ENCODE measurements at places on chromosomes 2 and 18.

DNA sequence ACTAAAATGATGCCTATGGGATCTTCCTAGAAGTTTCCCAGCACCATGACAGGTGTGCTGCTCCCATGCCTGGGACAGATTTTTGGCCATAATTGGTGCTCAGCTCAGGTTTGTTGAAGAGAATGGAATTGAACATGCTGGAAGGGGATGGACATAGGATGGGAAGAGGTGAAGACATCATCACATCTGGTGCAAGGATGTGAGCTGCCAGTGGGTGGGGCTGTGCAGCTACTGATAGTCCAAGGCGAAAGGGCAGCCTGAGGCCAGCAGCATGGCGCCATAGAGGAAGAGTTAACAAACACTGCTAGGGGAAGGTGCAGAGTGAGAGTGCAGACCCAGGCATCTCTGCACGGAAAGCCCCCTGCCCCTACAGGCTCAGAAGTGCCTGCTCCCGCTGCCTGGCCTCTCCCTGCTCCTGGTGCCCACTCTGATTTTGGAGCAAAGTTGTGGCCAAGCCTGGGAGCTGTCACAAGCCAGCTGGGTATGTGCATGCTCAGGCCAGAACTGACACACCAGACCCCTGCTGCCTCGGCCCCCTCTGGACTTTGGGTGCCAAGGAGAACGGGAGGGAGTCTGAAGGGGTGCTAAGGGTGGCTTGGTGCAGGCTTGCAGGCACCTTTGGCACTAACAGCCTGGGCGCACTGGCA, 178.6 kb downstream of the ZBTB7C start:
- DNase-seq: peak; percentile 76

DNA sequence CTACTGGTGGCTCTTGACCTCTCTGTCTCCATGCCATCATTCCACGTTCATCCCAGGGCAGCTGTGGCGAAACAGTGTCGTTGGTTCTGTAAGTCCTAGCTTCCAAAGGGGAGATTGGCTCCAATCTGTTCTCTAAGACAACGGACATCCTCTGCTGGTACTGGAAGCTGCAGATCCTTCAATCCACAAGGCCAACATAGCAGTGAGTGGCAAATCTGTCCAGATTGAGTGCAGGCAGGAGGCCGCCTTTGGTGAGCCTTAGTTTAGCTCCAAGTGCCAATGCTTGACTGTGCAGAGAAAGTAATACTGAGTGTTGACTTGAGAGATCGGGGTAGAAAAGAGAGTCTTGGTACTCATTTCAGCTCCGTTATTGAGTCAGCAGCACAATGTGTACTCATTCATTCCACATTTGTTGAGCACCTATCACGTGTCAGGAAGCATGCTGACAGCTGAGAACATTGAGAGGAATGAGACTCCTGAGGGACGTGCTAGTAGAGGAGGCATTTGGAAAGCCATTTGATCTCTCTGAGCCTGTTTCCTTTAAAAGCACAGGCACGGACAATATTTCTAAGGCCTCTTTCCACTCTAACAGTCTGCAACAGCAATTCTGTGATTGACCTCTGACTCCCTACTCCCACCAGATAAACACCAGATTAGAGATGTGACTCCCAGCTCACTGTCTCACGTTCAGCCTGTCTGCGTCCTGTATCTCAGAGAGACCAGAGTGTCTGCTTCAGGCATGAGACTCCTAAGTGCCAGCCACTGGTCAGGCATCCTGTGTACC, 306.0 kb downstream of the CLIP4 start:
- no peak for DNase-seq

- DNase-seq: no peak
Measured at GRCh38 chr18:60145776-60146175, 226.8 kb downstream of the MC4R start.

DNA sequence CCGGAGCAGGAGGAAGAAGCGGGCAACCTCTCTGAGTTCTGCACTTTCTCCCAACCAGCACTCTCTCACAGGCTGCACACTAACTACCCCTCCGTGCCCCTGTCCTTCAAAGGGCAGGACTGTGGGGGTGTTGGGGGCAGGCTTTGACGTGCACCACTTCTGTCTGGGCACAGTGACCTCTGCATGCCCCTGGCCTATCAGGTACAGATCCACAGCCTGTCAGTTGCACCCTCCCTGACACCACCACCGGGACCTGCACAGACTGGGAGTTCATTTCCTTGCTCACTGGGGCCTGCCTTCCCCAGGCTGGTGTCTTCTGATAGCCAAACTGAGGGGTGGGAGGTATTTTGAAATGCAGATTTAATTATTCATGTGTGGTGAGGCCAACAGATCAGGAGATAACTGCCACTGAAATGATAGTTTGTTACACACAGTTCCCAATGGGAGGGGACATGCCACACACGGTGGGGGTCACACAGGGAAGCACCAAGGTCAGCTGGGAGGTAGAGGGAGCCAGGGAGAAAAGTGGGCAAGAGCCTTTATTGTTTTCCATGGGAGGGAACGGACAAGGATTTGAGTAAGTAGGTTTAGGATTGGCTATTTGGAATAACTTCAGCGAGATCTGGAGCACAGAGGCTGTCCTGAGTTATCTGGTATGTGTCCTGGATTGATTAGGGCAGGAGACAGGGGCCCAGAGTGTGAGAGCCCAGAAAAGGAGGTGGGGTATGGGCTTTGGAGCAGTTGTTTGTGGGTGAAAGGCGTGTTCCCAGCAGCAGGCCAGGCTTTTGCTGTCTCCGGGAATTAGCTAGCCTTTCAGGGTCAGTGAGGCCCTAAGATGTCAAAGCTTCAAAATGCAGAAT, 251.6 kb downstream of the AFF3 start:
- no peak for DNase-seq

- no peak for DNase-seq
Measured at GRCh38 chr18:28159055-28159454, 17.9 kb downstream of the CDH2 start.

DNA sequence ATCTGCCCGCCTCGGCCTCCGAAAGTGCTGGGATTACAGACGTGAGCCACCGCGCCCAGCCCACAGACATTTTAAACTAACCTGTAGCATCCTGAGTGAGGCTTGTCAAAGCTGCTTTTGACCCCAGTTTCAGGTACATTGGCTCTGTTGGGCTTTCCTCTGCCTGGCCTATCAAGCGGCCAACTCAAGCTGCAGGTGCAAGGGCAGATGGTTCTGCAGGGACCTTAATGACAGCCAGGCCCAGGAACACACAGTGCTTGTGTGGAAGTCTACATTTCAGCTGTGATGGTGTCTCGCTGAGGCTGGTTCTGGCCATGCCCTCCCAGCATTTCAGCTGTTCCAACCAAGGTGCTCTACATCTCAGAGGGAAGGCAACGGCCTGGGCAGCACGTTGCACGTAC, 18.4 kb downstream of the INPP4A start:
- no peak for DNase-seq

GRCh38 chr2:236550290-236550689, 19.3 kb upstream of the ACKR3 start:
- DNase-seq: no peak

GRCh38 chr2:120764492-120764891, 28.8 kb downstream of the GLI2 start:
- DNase-seq: no peak

- DNase-seq: no peak
Measured at GRCh38 chr2:166360426-166360825, 15.3 kb downstream of the SCN9A start.

- DNase-seq: no peak
Measured at GRCh38 chr2:144099340-144099739, 420.6 kb downstream of the ZEB2 start.

DNA sequence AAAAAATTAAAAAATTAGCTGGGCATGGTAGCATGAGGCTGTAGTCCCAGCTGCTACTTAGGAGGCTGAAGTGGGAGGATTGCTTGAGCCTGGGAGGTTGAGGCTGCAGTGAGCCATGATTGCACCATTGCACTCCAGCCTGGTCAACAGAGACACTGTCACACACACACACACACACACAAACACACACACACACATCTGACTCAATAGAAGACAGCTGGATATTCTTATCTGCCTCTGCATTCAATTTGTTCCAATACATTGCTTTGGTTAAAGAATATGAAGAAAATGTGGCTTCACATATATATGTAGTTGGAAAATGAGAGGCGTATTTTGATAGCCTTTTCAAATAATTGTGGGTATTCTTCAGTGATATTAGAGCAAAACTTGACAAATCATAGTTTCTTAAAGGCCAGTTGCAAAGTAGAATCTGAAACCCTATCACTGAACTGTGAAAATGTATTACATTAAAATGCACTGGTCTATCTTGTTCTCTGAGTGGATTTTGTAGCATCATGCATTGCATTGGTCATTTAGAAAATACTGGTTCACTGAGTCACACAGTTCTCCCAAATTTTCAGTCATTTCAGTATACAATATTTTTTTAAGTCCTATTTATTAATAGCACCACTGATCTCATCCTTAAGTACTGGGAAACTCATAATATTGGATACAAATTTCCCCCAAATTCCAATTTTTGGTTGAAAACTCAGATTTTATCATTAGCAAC, 140.9 kb downstream of the MCFD2 start:
- no peak for DNase-seq

GRCh38 chr2:239013678-239013976, 165.7 kb downstream of the TWIST2 start:
- DNase-seq: no peak

GRCh38 chr2:105780606-105781005, 35.9 kb downstream of the NCK2 start:
- no peak for DNase-seq

GRCh38 chr2:37390777-37391176, 46.3 kb downstream of the QPCT start:
- DNase-seq: no peak
